ENCODE measurements at places on chromosomes 11 and 22.
A peak's percentile ranks its signal among the peaks of the same experiment; 100 is the strongest.

GRCh38 chr11:70587075-70587389 lies 188.7 kb downstream of the CTTN start:
- no peak for DNase-seq

DNA sequence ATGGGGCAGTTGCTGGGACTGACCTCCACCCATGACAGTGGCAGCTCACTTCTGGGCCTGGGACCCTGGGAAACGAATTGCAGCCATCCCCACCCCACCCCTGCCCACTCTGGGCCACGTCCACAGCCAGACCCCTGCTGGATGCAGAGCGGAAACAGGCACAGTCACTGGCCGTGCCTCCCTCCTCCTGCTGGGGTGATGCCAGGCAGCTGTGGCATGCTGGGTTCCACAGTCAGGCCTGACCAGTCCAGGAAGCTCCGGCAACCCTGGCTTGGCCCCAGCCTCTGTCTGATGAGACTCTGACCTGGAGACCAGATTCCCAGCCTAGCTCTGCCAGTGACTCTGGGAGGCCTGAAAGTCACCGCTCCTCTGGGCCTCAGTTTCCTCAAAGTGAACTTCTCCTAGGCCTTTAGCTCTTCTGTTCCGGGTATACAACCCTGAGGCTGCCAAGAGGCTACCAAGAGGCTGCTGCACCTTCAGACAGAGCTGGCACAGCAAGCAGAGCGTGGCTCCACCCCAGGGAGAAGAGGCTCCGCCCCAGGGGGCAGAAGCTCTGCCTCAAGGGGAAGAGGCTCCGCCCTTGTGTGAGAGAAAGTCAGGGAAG lies 8.9 kb downstream of the SULT4A1 start:
- DNase-seq = no peak

DNA sequence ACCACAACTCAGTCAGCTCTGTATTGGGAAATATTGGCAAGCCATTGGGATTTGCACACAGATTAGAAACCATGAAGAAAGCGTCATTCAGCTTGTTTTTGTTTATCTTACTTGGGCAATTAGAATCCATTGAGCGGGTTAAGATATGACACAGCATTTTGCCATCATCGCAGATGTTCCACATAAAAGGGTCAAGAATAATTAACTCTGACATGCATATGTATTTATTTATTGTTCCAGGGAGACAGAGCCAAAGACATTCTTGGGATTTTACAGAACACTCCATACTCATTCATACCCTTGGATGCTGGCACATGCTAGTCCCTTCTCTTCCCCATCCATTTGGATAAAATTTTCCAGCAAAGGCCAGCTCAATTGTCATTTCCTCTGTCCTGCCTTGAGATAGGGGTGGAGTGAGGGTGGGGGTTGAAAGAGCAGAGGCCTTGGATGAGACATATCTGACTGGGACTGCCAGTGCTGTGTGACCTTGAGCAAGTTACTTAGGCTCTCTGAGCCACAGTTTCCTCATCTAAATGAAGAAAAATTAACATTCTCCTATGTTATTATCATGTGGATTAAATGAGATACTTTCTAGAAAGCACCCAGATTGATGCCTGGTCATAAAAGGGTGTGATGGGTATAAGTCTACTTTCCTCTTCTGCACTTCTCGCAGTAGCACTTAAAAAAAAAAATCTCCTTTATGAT lies 179.7 kb downstream of the RRAS2 start:
- DNase-seq = no peak

DNA sequence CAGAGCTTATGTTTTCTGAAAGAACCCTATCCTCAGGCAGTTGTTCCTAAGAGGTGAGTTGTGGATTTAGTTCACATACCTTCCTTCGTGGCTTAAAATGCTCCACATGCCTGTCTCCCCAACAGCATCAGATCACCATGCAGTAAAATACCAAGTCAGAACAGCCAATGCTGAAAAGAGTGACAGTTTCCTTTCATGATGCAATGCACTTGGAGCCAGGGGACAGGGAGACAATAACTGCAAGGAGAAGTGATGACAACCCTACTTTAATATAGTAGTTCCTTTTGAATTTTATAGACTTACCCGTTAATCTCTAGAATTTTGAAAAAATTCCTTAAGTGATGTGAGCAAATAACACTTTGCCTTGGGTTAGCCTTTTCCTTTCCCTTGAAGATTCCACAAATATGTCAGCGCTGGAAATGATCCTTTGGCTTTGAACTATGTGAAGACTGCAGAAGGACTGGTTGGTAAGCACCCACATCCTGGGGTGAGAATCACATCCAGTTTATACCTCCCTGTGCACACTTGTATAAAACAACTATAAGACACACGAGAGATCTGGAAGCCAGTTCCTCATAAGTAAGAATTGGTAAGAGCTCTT lies 71.2 kb downstream of the PIWIL4 start:
- no peak for DNase-seq

DNA sequence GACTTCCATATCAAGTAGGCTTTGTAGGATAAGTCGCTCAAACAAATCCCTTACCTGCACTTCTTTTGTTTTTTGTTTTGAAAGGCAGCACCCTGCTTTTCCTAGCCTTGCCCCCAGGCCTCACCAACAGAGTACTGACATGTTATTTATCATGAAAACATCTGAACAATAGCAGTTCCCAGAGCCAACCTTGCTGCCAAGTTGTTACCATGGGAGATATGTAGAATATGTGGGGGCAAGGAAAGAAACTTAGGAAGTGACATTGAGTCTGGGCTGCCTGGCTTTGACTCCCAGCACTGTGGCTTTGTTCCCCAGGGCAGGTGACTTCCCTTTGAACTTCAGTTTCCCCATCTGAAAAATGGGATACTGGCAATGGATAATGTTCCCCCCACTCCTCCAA lies 53.4 kb upstream of the CRYBB3 start:
- no peak for DNase-seq

DNA sequence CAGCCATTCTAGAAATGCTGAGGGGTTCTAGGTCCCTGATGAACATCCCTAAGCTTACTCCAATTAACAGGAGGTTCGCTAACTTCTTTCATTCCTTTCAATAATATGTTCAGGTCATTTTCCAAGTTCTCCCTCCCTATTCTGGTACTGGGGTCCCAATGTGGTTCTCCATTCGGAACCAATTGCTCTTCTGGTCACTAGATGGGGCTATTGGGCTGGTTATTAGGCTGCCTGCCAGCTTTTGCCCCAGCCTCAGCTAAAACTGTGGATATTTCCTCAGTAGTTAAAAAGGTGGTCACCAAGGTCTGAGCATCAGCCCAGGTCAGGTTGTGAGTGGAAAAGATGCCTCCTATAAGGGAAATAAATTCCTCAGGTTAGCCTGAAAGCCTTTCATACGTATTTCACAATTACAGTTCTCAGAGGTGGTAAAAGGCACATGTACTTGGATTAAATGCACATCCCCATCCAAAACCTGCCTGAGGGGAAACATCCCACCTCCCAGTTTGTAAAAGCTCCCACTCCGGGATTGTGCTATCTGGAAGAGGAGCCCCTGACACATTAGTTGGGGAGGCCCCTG lies 161.1 kb upstream of the CCDC179 start:
- DNase-seq = no peak

GRCh38 chr22:26642465-26643417 lies 14.6 kb upstream of the MIAT start:
- peak; percentile 61 for DNase-seq

GRCh38 chr11:13944016-13944415 lies 18.5 kb upstream of the SPON1 start:
- DNase-seq = no peak

GRCh38 chr11:112718483-112718882 lies 242.7 kb upstream of the NCAM1 start:
- DNase-seq = no peak

- no peak for DNase-seq
These were observed 30.7 kb downstream of the PRR5L start for GRCh38 chr11:36326524-36327419.

- DNase-seq = no peak
These were observed 2.4 kb downstream of the RRP8 start for GRCh38 chr11:6601041-6601461.

GRCh38 chr22:27298332-27298731 lies 503.2 kb downstream of the MN1 start:
- DNase-seq = no peak

GRCh38 chr11:14255238-14255534 lies 103.8 kb downstream of the RRAS2 start:
- no peak for DNase-seq

DNA sequence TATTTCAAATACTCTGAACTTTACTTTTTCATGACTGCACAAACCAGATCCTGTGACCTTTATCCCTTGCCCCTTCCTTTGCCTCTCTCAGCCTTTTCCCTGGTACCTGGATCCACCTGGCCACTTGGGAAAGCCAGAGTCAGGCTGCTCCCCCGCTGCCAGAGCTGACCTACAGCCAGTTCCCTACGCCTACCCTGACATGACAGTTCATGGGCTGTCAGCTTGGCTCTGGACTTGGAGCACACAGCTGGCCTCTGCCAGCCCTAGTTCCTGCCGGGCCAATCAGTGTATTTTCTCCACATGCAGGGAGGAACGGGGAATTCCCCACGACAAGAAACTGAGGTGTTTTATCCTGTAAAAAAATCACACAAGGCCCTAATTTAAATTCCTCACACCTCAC lies 382.6 kb downstream of the INSC start:
- DNase-seq = no peak
